ENCODE measurements at places on chromosomes 7 and 10.
A peak's percentile ranks its signal among the peaks of the same experiment; 100 is the strongest.

- DNase-seq = no peak
Observed at GRCh38 chr7:104252409-104253134, 44.8 kb upstream of the ORC5 start.

DNA sequence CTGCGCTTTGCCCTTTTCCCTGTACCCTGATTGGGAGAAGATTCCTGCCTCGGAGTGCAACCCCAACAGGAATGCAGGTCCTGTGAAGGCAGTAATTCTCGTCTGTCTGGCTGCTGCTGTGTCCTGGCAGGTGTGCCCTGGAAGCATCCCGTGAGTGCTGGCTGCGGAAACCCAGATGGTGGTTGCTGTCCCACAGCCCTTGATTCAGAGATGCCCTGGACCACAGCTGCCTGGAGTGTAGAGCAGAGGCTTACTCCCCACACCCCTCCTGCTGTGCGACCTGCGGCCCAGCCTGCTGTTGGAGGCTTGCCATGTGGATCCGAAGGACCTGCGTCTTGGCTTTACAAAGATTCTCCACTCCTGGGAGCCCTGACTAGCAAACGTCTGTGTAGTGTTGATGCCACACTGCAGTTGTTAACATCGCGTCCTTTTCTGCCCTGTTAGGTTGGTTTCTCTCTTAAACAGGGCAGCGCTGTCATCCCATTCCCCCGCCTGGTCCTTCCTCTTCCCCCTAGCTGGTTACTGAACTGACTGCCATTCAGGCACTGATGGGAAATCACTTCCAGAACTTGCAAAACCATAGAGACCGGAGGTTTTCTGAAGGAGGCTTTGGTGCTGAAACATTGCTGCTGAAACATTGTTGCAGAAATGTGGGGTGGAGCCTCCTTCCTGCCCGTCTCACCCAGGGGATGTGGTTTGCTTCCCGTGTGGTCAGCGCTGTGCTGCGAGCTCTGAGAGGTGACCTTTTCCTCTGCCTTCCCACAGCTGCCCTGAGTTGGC lies 53.3 kb downstream of the DNAJB6 start:
- DNase-seq = no peak

DNA sequence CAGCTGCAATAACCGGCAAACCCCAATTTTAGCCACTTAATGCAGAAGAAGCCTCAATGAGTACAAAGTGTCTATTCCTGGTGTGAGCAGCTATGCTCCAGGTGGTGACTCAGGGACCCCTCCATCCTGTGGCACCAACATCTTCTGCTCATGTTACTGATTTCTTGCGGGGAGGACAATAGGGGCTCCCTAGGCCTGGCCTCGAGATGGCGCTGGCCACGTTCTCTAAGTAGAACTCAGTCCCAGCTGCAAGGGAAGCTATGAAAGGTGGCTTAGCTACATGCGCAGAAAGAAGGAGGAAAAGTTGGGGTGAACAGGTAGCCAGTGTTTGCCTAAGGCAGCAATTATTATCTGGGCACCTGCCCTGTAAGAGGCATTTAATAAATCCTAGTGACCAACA lies 6.6 kb downstream of the GJD4 start:
- DNase-seq = no peak

DNA sequence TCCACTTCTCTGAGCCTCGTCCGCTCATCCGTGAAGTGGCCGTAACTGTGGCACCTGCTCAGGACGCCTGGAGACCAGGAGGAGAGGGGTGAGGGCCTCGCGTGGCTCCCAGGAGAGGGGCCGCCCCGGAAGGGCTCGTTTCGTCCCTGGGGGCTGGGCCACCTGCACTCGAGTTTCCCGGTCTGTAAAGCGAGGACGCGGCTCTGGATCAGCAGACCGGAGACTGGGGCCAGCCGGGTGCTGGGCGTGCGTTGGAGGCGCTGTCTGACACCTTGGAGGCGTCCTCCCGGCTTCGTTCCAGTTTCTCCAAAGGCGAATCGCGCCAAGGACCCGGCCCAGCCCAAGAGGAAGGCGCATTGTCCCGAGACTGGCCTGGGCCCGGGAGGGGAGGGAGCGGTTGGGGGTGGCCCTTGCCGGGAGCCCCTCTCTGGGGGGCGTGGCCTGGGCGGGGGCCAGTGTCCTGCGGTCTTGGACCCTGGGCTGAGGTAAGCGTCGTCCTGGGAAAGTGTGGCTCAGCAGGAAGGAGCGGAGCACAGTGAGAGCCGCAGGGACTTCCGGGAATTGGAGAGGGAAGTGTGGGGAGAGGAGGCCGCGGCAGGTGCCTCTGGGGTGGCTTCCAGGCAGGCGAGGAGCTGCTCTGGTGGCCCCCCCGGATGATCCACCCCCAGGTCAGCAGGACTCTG lies 89.6 kb downstream of the FOXL3 start:
- peak; percentile 58 for DNase-seq

- DNase-seq = no peak
Observed at GRCh38 chr10:132136689-132137088, 50.1 kb upstream of the DPYSL4 start.

- DNase-seq = no peak
Observed at GRCh38 chr7:119943942-119944600, 328.9 kb upstream of the KCND2 start.

DNA sequence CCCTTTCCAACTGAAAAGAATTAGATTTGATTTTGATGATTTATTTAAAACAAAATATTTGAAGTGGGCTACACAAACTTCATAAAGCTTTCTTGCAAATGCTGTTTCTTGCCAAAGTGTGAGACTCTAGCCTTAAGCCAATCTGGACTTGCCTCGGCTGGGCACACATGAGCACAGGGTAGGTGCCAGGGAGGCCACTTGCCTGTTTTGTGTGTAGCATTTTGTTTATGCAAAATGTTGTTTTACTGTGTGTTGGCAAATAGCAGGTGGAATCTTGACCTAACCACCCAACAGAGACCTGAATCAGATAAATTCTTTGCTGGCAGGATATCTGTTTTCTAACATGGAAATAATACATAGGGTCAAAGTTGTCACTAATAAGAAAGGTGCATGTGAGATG lies 161.1 kb downstream of the BMPER start:
- DNase-seq = no peak

Measured in DMS79 treated with DMSO at 0.1 percent for 48 hours (cell line).